Dermis microvascular lymphatic vessel endothelial cell (primary cell): ENCODE measurements at places on chromosomes 11 and 22. TPM values are rescaled to one million over a fixed set of nuclear protein-coding genes. Genes with fewer than 3 reads are reported as not detected.

DNA sequence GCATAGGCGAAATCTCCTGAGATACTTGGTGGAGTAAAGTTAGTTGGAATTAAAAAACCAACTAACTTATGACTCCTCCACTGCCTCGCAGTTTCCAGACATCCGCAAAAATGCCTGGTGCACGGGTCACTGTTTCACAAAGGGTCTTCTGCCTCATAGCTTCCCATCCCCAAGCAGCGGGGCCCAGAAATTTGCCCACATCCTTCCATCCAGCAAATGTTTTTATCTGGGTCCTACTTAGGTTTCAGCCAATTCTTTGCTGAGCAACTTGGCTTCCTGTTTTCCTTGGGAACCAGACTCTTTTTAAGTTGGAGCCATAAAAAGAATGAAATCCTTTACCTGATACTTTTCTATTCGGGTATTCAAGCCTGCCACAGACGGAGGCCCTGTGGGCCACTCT is 36.2 kb downstream of the FZD4 start:
- DNase-seq: peak; percentile 75

DNA sequence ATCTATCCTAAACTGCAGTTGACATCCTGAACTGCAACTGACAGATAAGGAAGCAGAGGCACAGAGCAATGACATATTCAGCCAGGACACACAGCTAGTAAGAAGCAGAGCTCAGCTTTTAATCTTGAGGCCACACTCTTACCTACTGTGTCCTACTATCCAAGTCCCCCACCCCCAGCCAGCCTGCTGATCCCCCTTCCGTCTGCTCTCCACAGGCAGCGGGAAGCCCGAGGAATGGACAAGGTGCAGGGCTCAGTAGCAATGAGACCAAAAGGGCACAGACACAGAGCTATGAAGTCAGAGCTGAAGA is 4.3 kb downstream of the POLR3H start:
- no peak for DNase-seq

- no peak for DNase-seq
These were observed 157.8 kb upstream of the DDI1 start for GRCh38 chr11:103878646-103879045.

DNA sequence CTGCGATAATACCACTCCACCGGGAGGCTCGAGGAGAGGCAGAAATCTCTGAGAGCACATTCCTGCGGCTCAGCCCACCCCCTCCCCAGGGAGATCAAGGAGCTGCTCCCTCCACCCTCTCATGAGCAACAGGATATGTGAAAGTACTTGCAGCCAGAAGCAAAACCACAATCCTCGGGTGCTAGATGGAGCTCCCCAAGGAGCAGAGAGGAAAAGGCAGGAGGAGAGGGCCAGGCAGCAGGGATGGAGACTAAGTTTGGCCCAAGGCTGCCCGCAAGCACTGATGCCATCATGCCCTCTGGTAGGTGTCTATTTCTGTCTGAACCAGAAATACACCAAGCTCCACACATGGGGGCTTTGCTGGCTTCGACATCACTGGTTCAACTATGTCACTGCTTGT is 22.3 kb downstream of the VPS37C start:
- no peak for DNase-seq

DNA sequence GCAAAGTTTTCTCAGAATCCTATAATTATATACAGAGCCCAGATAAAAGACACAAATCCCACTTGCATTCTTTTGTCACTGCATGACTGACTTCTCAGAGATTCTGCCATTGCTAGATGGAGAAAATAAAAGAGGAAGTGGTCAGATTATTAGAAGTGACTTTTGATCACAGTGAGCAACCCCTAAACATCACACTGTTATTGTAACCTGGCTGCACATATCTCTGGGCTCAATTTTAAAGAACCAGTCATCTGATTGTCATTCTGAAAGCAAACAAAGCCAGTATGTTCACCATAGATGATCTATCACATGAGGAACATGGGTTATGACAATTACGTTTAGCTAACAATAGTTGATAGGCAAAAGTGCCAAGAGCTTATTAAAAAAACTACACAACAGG is 47.8 kb downstream of the COPB1 start:
- no peak for DNase-seq

DNA sequence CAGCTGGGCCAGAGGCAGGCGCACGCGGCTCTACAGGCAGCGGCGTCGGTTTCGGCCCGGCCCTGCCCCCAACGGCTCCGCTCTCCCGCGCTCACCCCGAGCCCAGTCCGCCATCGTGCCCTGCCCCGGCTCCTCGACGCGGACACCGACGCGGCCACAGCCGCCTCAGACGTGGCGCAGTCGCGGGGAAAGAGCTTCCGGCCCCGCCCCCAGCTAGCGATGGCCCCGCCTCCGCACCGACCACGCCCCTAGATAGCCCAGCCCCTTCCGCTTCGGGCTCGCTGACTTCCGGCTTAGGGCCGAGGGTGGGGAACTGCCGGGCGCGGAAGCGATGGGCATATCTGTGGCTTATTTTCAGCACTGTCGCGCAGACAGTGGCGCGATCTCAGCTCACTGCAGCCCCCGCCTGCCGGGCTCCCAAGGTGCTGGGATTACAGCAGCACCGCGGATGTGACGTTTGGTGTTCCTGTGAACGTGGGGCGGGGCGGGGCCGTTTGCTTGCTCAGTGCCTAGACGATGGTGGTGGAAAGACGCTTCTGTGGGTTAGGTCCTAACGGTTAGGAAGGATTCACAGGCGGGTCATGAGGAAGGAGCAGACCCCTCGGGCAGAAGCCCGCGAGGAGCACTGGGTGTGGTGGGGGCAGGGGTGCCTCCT is at the start of the genes BET1L and RIC8A:
TSS of gene BET1L (minus strand) at position 192 of the 655 bp plus-strand sequence. CDS start at position 114, 78 bp downstream.
TSS of gene RIC8A (plus strand) at position 501 of the 655 bp plus-strand sequence. CDS start 1,147 bp downstream, outside the sequence.
- peak; percentile 96 for DNase-seq

- DNase-seq: no peak
These were observed 9.0 kb downstream of the PATZ1 start for GRCh38 chr22:31337178-31337577.

DNA sequence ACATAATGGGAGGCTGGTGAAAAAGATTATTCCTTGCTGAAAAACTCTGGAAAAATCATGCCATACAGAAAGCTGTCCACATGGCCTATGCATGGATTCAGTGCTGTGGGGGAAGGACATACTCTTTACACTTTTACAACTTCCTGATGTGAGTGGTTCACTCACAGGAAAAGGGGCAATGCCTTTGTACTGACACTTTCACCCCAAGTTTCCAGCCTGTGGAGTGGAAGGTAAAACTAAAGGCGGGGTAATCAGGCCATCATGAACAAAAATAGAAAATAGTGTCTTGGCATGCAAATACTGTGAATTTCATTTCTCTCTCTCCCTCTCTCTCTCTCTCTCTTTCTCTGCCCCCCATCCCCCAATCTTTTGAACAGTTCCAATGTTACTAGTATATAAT is 281.8 kb downstream of the ETS1 start:
- no peak for DNase-seq

- DNase-seq: no peak
These were observed 19.4 kb downstream of the EHF start for GRCh38 chr11:34640050-34640923.

DNA sequence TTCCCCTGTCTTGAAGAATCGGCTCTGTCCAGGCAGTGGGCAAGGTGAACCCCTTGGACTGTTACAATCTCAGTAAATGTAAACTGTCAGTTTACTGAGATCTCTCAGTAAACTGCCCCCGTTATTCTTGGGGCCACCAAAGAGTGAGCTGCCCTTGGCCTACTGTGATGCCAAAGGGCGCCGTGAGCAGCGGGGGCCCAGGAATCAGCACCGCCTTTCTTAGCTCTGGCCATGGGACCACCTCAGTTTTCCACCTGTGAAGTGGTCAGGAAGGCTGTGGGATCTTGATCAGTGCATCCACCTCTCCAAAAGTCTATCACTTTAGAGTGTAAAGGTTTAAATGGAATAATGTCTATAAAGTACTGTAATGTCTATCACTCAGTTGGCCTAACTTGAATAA is 57.1 kb downstream of the THAP12 start:
- no peak for DNase-seq

GRCh38 chr11:31815711-31816467 is 4.8 kb upstream of the PAX6 start:
- DNase-seq: no peak

DNA sequence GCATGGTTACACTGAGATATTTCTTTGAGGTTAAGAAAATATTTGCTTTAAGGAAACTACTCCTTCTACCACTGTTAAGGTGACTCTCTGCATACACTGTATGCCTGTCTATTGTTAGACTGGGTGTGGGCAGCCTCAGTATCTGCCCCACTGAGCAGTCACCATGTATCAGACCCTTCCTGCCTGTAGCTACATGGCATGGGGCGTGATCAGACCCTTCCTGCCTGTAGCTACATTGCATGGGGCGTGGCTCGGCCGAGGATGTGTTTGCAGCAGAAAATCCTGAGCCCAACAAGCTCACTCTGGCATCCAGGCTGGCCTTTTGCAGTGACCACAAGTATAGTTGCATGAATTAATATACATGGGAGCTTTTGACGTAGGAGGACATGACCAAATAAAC is 669.4 kb downstream of the OPCML start:
- DNase-seq: no peak

DNA sequence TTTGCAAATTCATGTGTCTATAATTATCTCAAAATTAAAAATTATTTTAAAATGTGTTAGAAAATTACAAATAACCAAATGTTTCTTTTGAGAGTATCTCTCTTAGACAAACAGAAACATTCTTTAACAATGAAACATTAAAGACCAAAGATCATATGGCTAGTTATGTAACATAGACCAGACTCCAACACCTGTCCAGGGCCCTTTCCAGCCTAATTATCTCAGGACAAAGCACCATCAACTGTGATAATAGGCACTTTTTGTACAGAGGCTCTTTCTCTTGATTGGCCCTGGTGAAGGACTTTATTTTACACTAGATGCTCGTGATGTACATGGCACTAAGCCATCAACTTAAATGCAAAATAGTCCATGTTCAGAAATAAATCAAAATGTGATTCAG is 5.0 kb upstream of the PLEKHA7 start:
- DNase-seq: no peak

- DNase-seq: peak; percentile 85
These were observed 6.8 kb downstream of the TOM1 start for GRCh38 chr22:35306350-35306967.

GRCh38 chr11:131944736-131945135 is 574.3 kb downstream of the NTM start:
- DNase-seq: no peak

- DNase-seq: no peak
These were observed 6.2 kb downstream of the ZDHHC8 start for GRCh38 chr22:20137671-20138416.

DNA sequence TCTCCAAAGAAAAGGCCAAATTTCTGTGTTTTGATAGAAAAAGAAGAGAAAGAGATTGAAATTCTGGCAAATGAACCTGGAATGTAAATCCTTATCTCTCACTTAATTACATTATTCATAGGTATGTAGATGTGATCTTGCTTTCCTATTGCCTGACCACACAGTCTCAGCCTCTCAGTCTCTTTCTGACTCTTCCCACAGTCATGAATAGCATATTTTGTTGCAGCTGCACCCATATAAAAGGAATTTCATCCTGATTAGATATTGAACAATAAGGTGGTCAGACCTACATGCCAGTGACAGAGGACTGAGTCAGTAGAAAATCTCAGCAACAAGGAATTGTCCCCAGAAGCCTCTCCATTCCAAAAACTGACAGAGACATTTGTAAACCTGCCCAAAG is 62.9 kb upstream of the LRRC4C start:
- no peak for DNase-seq

DNA sequence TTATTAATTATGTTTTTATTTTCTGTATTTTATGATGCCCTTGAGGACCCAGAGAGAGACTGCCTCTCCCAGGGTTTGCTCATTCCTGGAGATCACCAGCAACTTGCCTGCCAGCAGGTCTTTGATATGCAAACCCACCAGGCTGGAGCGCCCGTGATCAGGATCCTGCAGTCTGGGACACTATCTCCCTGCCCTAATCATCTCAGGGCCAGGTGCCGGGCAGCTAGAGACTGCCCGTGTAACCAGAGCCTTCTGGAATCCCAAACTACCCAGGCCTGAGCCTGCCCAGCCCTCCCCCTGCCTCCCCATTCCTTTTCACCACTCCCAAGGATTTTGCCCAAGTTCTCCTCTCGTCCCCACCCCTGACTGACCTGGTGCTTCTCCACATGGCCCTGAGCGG is 52.2 kb upstream of the B3GAT1 start:
- DNase-seq: no peak

GRCh38 chr22:24845041-24845898 is 39.3 kb downstream of the SGSM1 start:
- no peak for DNase-seq

- no peak for DNase-seq
These were observed 16.4 kb upstream of the RFPL3 start for GRCh38 chr22:32341122-32341740.

GRCh38 chr11:63907063-63907462 is 9.9 kb downstream of the RCOR2 start:
- DNase-seq: no peak

- DNase-seq: no peak
These were observed 35.2 kb upstream of the CREB3L1 start for GRCh38 chr11:46242041-46242951.

DNA sequence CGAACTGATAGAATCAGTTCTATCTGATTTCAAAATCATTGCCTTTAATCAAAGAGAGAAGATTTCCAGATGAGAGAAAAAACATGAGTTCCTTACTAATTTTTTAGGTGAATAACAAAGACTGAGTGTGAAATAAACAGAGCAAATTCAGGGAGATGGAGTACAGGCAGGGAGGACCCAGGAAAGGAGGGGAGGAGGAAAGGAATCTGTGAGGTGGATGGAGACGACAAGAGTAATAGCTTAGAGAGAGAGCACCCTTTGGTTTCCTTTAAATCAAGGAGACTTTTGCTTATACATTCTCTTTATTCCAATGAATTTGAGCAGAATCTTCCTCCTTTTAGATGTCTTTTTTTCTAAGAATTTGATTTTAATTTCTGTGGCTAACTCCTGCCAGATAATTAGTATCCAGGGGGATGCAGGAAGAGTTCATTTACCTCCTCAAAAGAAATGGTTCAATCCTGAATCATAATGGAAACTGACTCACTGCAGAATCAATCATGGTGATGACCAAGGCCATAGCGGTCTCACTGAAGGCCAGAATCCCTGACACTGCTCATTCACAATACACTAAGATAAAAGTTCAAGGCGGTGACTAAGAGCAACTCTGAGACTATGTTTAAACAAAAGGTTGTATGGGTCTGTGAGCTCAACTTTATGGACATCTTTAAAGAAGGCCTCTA is 234.0 kb upstream of the ZC3H12C start:
- DNase-seq: no peak

GRCh38 chr11:66419825-66420224 is 1.0 kb upstream of the NPAS4 start:
- DNase-seq: no peak

The GRAP2 gene
- total RNA-seq: not detected in 2 replicates

The HOATZ gene
- not detected in 2 replicates for total RNA-seq

The THRSP gene
- not detected in 2 replicates for total RNA-seq

The OR8A1 gene
- not detected in 2 replicates for total RNA-seq

The OR5AS1 gene
- total RNA-seq: not detected in 2 replicates
